Right kidney (tissue), 9 donors: ENCODE measurements at places on chromosomes 16 and 17.

GRCh38 chr17:48612854-48613691 is 2.0 kb downstream of the HOXB8 start:
- peak; percentile 74 for DNase-seq

DNA sequence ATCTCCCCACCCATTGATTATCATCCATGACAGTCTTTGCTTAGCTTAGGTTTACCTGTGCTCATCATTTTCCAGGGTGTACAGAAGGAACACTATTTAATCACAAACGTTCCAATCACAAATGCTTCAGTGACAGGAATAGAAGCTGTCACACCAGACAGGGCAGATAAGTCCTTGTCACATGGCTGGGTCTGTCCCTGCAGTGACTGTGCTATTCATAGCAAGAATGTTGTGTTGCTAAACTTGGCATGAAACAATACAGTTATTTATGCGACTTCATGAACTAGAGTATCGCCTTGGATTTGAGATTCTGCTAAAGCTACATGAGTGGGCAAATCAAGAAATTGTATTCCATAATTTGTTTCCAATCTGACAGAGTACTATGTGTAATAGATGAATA is 108.4 kb downstream of the CDH13 start:
- DNase-seq = no peak

- DNase-seq = no peak
Observed at GRCh38 chr17:56373981-56374833, 219.3 kb upstream of the NOG start.

GRCh38 chr17:21689604-21690003 is 2.7 kb upstream of the KCNJ18 start:
- DNase-seq = no peak

- no peak for DNase-seq
Observed at GRCh38 chr17:78763561-78763960, 18.5 kb downstream of the CYTH1 start.

DNA sequence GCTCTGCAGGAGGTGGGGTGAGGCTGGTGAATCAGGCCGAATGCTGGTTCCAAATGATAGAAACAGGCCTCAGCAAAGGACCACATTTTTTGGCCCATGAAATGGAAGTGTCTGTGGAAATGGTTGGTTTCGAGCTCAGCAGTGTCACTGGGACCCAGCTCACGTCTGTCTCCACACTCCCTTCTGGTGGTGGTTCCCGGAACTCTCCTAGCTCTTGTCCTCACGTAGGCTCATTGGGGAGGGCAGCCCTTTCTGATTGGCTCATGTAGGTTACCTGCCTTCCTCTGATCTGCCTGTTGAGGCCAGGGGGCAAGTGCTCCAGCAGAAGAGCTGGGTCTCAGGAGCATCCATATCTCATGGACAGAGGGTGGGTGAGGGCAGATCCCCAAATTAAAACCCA is 4.0 kb downstream of the ALG1 start:
- DNase-seq = no peak
